ENCODE measurements at places on chromosomes 6 and 20. TPM values are rescaled to one million over a fixed set of nuclear protein-coding genes. Genes with fewer than 3 reads are reported as not detected.
A peak's percentile ranks its signal among the peaks of the same experiment; 100 is the strongest.

The SRMS gene
- not detected for total RNA-seq

The APCDD1L gene
- not detected for total RNA-seq

The ABCC10 gene
- 46.7 TPM for total RNA-seq

The TRAPPC3L gene
- total RNA-seq = not detected

The STMND1 gene
- not detected for total RNA-seq

The DPPA5 gene
- total RNA-seq = not detected

The MAPK13 gene
- 37.5 TPM for total RNA-seq

The CCDC170 gene
- not detected for total RNA-seq

DNA sequence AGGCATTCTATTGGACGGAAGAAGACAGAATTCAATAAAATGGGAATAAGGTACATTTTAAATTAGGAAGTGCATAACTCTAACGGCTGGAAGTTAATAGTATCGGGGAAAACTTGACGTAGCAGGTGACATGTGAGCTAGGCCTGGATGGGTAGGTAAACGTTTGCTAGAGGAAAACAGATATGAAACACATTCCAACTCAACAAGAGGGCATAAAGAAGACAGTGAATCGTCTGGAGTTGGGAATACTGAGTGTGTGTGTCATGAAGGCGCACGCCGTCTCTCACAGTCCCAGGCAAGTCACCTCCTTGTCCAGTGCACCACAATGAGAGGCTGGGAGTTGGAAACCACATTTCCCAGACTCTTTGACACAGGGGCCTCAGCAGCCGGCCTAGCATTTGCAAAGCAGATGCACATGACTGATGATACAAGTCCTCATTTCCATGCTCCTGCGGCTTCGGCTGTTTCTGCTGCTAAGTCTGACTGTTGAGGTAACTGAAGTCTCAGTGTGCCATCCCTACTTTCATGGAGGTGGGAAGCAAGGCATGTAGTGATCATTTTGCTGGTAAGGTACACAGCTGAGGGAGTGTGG lies 16.5 kb upstream of the NHSL1 start:
- DNase-seq = no peak
- H3K36me3 ChIP-seq = no peaks in the 10 kb centered on the region
- H3K27me3 ChIP-seq = peaks cover 25% of the 10 kb centered on the region
- H3K4me1 ChIP-seq = peaks cover 16% of the 10 kb centered on the region

DNA sequence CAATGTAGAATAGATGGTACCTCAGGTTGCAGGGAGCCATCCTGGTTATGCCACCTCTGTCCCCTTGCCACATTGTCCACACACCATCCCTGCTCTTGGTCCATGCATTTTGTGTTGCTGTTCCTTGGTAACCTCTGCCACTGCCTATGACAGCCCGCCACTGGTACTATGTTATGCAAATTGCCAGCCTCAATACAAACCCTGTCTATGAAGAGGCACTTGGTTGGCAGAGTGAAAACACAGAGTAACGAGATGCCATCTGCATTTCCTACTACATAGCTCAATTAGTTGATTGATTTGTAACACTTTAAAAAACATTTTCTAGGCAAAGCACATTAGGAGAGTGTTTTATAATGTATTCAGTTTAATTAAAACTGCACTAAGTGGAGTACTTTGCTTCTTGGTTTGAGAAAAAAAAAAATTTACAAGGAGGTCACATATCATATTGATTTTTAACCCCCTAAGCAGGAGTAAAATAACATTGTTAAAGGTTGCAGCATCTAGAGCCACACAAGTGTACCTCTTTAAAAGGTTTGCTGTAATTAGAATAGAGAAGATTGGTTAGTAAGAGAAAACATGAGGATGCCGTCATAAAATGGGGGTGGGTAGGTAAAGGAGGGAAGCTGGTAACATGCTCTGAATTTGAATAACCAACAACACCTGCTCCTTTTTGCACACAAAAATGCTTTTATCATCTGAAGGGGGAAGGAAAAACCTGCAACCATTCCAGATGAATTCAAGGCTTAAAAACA lies 817.1 kb downstream of the KIF16B start:
- DNase-seq = no peak
- H3K4me3 ChIP-seq = no peak overlapping the region
- H3K27me3 ChIP-seq = no peaks in the 10 kb centered on the region
- H3K36me3 ChIP-seq = no peaks in the 10 kb centered on the region
- H3K27ac ChIP-seq = no peak overlapping the region

GRCh38 chr6:41594326-41594725 lies 43.9 kb upstream of the MDFI start:
- peaks cover 1% of the 10 kb centered on the region for H3K4me1 ChIP-seq
- DNase-seq = no peak
- no peak overlapping the region for H3K27ac ChIP-seq
- no peaks in the 10 kb centered on the region for H3K27me3 ChIP-seq
- no peaks in the 10 kb centered on the region for H3K36me3 ChIP-seq
- no peak overlapping the region for H3K4me3 ChIP-seq

DNA sequence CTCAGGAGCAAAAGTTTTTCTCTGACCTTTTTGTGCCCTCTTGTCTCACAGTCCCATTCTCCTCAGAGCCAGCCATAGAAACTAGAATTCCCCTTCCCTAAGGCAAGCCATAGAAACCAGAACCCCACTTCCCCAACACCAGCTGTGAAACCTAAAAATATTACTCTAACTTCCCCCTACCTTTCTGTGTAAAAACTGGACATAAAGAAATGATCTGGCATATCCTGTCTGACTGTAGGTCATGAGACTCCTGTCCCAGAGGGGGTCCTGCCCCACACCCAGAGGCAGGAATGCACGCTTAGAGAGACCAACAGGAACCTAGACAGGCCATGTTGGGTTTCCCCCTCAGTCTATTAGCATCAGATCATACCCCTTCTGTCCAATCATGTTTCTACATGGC lies 140.6 kb upstream of the SLC22A16 start:
- no peak overlapping the region for H3K4me3 ChIP-seq
- H3K27ac ChIP-seq = peak overlapping the region; percentile 47
- no peak for DNase-seq
- H3K4me1 ChIP-seq = peaks cover 14% of the 10 kb centered on the region
- H3K27me3 ChIP-seq = no peaks in the 10 kb centered on the region

DNA sequence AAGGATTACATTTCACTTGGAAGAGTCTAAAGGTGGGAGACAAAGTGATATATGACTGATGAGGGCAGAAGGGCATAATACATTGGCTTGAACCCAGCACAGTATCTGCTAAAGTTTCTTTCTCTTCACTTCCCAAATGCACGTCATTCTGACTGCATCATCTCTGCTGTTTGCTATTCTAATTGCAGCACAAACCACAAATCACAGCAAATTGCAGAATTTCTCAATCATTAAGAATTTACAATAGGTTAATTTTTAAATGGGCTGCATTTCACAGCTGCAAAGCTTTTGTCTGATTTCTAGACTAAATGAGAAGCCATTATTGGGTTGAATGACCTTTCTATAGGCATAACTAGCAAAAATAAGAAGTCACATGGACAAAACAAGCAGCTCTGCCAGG lies 337.0 kb downstream of the RNGTT start:
- no peaks in the 10 kb centered on the region for H3K4me1 ChIP-seq
- H3K4me3 ChIP-seq = no peak overlapping the region
- no peak for DNase-seq
- no peak overlapping the region for H3K27ac ChIP-seq

- no peak overlapping the region for H3K27ac ChIP-seq
- no peak overlapping the region for H3K4me3 ChIP-seq
- DNase-seq = no peak
- H3K4me1 ChIP-seq = no peaks in the 10 kb centered on the region
Observed at GRCh38 chr6:126803769-126804168, 314.7 kb upstream of the RSPO3 start.

GRCh38 chr20:2219481-2220006 lies 76.3 kb upstream of the TGM3 start:
- H3K4me1 ChIP-seq = peaks cover 5% of the 10 kb centered on the region
- H3K27me3 ChIP-seq = peaks cover 3% of the 10 kb centered on the region
- H3K36me3 ChIP-seq = no peaks in the 10 kb centered on the region

DNA sequence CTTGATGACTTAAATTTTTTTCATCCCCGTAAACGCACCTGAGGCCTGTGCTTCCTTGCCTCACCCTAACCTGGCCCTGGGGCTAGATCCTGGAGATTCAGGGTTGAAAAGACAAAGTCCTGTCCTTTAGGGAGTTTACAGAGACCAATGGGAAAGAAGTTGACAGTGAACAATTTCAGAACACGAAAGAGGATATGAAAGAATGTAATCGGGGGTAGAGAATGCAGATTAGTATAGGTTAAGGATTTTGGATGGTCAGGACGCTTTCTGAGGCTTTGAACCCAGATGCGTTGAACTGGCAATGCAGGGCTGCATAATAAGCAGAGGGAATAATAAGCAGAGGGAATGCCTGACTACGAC lies 1.7 kb upstream of the FBXO5 start:
- no peaks in the 10 kb centered on the region for H3K27me3 ChIP-seq
- H3K4me3 ChIP-seq = peak overlapping the region; percentile 97
- peaks cover 32% of the 10 kb centered on the region for H3K4me1 ChIP-seq
- peak overlapping the region; percentile 100 for H3K27ac ChIP-seq

- no peak for DNase-seq
- no peak overlapping the region for H3K27ac ChIP-seq
- no peaks in the 10 kb centered on the region for H3K27me3 ChIP-seq
- peaks cover 66% of the 10 kb centered on the region for H3K36me3 ChIP-seq
- H3K4me1 ChIP-seq = peaks cover 4% of the 10 kb centered on the region
Observed at GRCh38 chr6:2784930-2785329, 19.7 kb downstream of the WRNIP1 start.

DNA sequence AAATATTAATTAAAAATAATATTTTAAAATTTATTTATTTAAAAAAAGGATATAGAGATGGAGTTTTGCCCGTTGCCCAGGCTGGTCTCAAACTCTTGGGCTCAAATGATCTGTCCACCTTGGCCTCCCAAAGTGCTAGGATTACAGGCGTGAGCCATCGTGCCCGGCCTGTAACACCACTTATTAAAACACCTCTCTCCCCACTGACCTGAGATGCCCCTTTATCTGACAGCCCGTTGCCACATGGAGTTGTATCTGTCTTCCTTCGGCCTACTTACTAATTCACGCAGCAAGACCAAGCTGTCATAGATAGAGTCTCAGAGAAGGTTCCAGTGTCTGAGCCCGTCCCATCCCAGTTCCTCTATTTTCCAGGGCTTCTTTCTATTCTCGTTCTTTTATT lies 30.7 kb downstream of the KIF25 start:
- no peak overlapping the region for H3K4me3 ChIP-seq
- DNase-seq = no peak
- H3K36me3 ChIP-seq = no peaks in the 10 kb centered on the region
- H3K27ac ChIP-seq = no peak overlapping the region
- peaks cover 3% of the 10 kb centered on the region for H3K4me1 ChIP-seq

GRCh38 chr6:95741045-95741444 lies 163.7 kb downstream of the MANEA start:
- no peak overlapping the region for H3K27ac ChIP-seq
- no peak for DNase-seq
- H3K27me3 ChIP-seq = no peaks in the 10 kb centered on the region
- no peaks in the 10 kb centered on the region for H3K36me3 ChIP-seq
- no peak overlapping the region for H3K4me3 ChIP-seq
- H3K4me1 ChIP-seq = no peaks in the 10 kb centered on the region

DNA sequence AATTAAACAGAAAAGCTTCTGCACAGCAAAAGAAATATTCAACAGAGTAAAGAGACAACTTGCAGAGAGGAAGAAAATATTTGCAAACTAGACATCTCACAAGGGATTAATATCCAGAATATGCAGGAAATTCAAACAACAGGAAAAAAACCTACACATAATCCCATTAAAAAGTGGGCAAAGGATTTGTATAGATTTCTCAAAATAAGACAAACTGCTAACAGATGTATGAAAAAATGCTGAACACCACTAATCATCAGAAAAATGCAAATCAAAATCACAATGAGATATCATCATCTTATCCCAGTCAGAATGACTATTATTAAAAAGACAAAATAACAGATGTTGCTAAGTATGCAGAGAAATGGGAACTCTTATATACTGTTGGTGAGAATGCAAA lies 129.6 kb downstream of the SYNDIG1 start:
- H3K27ac ChIP-seq = no peak overlapping the region
- no peak for DNase-seq
- H3K4me1 ChIP-seq = no peaks in the 10 kb centered on the region
- peaks cover 5% of the 10 kb centered on the region for H3K27me3 ChIP-seq
- H3K36me3 ChIP-seq = no peaks in the 10 kb centered on the region
- no peak overlapping the region for H3K4me3 ChIP-seq

DNA sequence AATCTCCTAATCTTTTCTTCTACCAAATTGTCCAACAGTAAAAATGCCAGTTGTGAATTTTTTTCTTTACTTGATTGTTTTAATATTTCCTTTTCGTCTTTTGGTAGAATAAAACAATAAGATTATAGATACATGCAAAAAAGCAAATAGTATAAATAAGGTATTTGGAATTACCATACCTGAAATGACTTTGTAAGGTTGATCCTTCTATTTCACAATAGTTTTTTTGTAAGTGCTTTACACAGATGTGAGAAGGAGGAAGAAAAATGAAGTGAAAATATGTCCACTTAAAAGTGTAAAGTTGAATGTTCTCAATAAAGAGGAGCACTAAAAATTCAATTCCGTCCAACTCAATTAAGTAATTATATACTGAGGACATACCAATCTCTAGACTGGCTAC lies 457.6 kb downstream of the UTRN start:
- H3K4me3 ChIP-seq = no peak overlapping the region
- peaks cover 10% of the 10 kb centered on the region for H3K36me3 ChIP-seq
- H3K4me1 ChIP-seq = peaks cover 13% of the 10 kb centered on the region
- DNase-seq = no peak

- H3K4me3 ChIP-seq = no peak overlapping the region
- H3K27ac ChIP-seq = no peak overlapping the region
- H3K27me3 ChIP-seq = no peaks in the 10 kb centered on the region
- no peaks in the 10 kb centered on the region for H3K36me3 ChIP-seq
- no peaks in the 10 kb centered on the region for H3K4me1 ChIP-seq
Observed at GRCh38 chr20:13061381-13061780, 52.6 kb downstream of the SPTLC3 start.

GRCh38 chr20:59441306-59441705 lies 140.9 kb downstream of the EDN3 start:
- peaks cover 27% of the 10 kb centered on the region for H3K27me3 ChIP-seq
- no peak overlapping the region for H3K4me3 ChIP-seq
- H3K4me1 ChIP-seq = no peaks in the 10 kb centered on the region
- no peak for DNase-seq

- H3K27ac ChIP-seq = peak overlapping the region; percentile 84
- H3K4me1 ChIP-seq = peaks cover 33% of the 10 kb centered on the region
- no peaks in the 10 kb centered on the region for H3K27me3 ChIP-seq
- peak overlapping the region; percentile 37 for H3K4me3 ChIP-seq
- H3K36me3 ChIP-seq = peaks cover 5% of the 10 kb centered on the region
Observed at GRCh38 chr6:72825315-72825911, 203.5 kb downstream of the KCNQ5 start.
